Breast epithelium (tissue), 4 donors: ENCODE measurements at places on chromosomes 7 and 10.
A peak's percentile ranks its signal among the peaks of the same experiment; 100 is the strongest.

- no peaks in the 10 kb centered on the region for H3K36me3 ChIP-seq
- no peaks in the 10 kb centered on the region for H3K4me1 ChIP-seq
- DNase-seq, result no peak
- no peak overlapping the region for H3K4me3 ChIP-seq
- no peak overlapping the region for H3K27ac ChIP-seq
- H3K27me3 ChIP-seq, result no peaks in the 10 kb centered on the region
Observed at GRCh38 chr7:82839555-82839954, 323.1 kb downstream of the PCLO start.

DNA sequence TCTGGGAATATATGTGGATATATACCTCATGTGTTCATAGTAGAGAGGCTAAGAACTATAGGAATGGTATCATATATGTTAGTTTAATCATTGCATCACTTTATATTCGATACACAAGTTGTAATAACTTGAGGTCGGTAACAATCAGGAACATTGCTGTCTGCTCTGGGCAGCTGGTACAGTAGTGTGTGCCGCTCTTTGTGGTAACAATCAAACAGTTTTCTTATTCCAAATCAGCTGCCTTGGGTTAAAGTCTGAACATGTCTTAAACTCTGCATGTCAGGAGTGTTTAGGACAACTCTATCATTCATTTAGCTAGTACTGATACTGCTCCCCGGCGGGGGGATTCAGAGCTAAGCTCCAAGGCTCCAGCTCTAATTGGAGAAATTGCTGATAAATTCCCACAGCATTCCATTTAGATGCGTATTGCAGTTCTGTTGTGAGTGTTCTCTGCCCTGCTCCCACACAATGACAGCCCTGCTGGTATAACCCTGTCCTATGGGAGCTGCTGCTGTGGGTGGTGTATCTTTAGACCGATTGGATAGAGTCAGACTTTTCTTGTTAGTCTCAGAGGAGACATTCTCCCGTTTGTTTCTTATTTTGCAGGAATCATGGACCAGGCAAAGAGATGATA, 707.5 kb upstream of the FZD8 start:
- H3K4me3 ChIP-seq, result no peak overlapping the region
- no peaks in the 10 kb centered on the region for H3K36me3 ChIP-seq
- DNase-seq, result no peak
- H3K27ac ChIP-seq, result peak overlapping the region; percentile 19
- no peaks in the 10 kb centered on the region for H3K4me1 ChIP-seq

DNA sequence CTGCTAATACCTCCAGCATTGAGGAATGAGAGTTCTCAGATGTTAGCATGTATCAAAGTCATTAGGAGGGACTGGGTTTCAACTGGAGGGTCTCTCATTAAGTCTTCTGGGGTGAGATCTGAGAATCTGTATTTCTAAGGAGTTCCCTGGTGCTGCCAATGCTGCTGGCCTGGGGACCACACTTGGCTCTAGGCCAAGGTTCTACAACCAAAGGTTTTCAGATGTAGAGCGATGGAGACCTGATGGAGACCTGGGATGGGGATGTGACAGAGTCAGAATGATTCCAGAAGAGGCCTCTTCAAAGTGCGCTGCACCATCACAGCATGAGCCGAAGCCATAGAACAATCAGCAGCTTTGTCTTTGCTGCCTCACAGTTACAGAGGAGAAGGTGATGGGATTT, 27.2 kb downstream of the ST8SIA6 start:
- H3K4me3 ChIP-seq, result no peak overlapping the region
- no peaks in the 10 kb centered on the region for H3K4me1 ChIP-seq
- no peaks in the 10 kb centered on the region for H3K27me3 ChIP-seq
- no peak overlapping the region for H3K27ac ChIP-seq
- no peak for DNase-seq

GRCh38 chr10:106551501-106552062, 612.9 kb downstream of the SORCS1 start:
- H3K36me3 ChIP-seq, result no peaks in the 10 kb centered on the region
- H3K27me3 ChIP-seq, result no peaks in the 10 kb centered on the region
- H3K4me3 ChIP-seq, result no peak overlapping the region
- no peaks in the 10 kb centered on the region for H3K4me1 ChIP-seq
- no peak overlapping the region for H3K27ac ChIP-seq
- DNase-seq, result no peak

- H3K27me3 ChIP-seq, result no peaks in the 10 kb centered on the region
- no peaks in the 10 kb centered on the region for H3K4me1 ChIP-seq
- H3K36me3 ChIP-seq, result no peaks in the 10 kb centered on the region
- no peak for DNase-seq
- H3K27ac ChIP-seq, result peak overlapping the region; percentile 7
Observed at GRCh38 chr7:107966711-107967110, 36.2 kb downstream of the LAMB1 start.

- no peak overlapping the region for H3K27ac ChIP-seq
- H3K4me1 ChIP-seq, result no peaks in the 10 kb centered on the region
- no peak for DNase-seq
- H3K36me3 ChIP-seq, result no peaks in the 10 kb centered on the region
- H3K27me3 ChIP-seq, result peaks cover 3% of the 10 kb centered on the region
- H3K4me3 ChIP-seq, result no peak overlapping the region
Observed at GRCh38 chr7:118281196-118281595, 56.7 kb downstream of the ANKRD7 start.

GRCh38 chr10:44382131-44382858, 2.6 kb downstream of the CXCL12 start:
- DNase-seq, result no peak
- H3K27me3 ChIP-seq, result no peaks in the 10 kb centered on the region
- no peaks in the 10 kb centered on the region for H3K36me3 ChIP-seq
- H3K4me3 ChIP-seq, result peak overlapping the region; percentile 81

DNA sequence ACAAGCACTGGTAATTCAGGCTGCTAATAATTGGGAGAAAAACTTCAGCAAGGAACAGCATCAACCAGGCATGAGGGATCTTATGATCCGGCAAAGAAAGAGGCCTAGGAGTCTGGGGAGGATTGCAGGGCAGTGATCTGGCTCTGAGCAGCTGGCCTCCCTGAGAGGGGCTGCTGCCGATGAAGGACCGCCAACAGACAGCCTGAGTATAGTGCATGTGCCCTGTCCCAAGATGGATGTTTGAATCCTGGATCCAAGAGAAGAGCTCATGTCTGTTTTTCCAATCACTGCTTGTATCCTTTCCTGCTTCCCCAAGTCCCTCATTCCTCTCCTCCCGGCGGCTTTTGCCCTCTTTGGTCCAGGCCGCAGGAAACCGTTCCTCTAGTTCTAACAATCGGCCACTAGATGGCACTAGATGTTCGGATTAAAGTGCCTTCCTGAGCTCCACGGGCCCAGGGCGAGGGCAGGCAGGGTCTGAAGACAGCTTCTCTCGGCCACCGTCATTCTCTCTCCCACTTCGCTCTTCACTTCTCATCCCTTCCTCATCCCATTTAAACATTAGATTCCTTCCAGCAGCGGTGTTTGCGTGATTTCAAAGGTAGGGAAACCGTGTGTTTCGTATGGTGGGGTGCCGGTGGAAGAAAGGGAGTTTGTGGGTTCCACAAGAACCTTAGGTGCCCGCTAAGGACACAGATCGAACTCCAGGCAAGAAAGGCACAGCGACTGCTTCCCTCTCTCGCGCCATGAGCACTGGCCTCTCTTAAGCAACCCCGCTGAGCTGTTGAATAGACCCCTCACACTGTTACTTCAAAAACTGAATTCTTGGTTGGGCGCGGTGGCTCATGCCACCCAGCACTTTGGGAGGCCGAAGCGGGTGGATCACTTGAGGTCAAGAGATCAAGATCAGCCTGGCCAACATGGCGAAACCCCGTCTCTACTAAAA, 82.4 kb downstream of the ADCYAP1R1 start:
- H3K4me3 ChIP-seq, result no peak overlapping the region
- H3K36me3 ChIP-seq, result no peaks in the 10 kb centered on the region
- DNase-seq, result peak; percentile 26

DNA sequence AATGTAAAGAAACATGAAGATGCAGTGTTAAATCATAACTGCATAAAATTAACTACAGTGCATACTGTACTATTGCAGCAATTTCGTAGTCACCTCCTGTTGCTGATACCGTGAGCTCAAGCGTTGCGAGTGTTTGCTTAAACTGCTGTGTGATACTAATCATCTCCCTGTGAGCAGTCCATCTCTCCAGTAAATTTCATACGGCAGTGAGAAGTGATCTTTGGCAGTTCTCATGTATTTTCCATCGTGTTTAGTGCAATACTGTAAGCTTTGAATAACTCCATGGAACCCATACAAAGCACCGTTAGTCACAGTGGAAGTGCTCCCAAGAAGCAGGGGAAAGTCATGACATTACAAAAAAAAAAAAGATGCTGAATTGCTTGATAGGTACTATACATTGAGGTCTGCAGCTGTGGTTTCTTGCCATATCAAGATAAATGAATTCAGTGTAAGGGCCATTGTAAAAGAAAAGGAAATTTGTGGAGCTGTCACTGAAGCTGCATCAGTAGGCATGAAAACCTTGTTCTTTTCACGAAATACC, 360.4 kb downstream of the EXOC4 start:
- no peak overlapping the region for H3K4me3 ChIP-seq
- H3K27ac ChIP-seq, result no peak overlapping the region
- DNase-seq, result no peak
- no peaks in the 10 kb centered on the region for H3K4me1 ChIP-seq
- H3K36me3 ChIP-seq, result no peaks in the 10 kb centered on the region

- peak within 1 kb of the TSS; percentile 84 for H3K27ac ChIP-seq
- peaks cover 9% of the 10 kb centered on the region for H3K4me1 ChIP-seq
- no peaks in the 10 kb centered on the region for H3K27me3 ChIP-seq
Observed at GRCh38 chr10:103396067-103396788, at the start of the genes ATP5MK and PDCD11. Gene ATP5MK (minus strand): TSS chr10:103396475. CDS start chr10:103392457, 4,018 bp downstream. Gene PDCD11 (plus strand): TSS chr10:103396626. CDS start chr10:103398427, 1,801 bp downstream.

GRCh38 chr10:48943096-48943495, 3.5 kb upstream of the LRRC18 start:
- H3K4me1 ChIP-seq, result no peaks in the 10 kb centered on the region
- H3K27ac ChIP-seq, result no peak overlapping the region
- H3K27me3 ChIP-seq, result no peaks in the 10 kb centered on the region

DNA sequence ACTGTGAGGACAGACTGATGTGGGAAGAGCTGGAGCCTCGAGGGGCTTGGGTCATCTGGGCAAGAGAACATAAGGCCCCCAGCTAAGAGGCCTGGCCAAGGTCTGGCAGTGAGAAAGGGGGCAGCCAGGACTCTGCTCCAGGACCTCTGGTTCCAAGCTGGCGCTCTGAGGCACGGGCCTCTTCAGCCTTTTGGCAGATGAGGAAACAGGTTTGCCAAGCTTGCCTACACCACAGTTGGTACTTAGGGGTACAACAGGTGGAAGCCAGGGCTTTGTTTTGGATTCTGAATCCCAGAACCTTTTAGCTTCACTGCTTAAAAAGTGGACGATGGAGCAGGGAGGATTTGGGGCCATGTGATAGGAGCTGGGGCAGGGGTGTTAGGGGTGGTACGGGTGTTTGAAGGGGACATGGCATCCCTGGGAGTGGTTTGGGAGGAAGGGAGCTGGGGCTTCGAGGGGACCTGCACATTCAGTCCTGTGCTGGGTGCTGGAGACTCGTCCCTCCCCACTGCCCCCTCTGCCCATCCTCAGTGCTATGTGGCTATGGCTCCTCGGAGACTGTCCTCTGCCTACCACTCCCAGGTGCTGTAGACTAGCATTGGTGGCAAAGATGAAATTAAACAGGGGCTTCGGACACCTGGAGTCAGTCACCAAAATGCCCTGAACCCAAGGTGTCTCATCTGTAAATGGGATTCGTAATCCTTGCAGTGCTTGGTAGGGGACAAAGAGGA, 30.3 kb downstream of the ZNF775 start:
- H3K4me3 ChIP-seq, result no peak overlapping the region
- H3K27ac ChIP-seq, result no peak overlapping the region
- peaks cover 5% of the 10 kb centered on the region for H3K4me1 ChIP-seq
- no peak for DNase-seq
